ENCODE measurements at places on chromosomes 4 and X.
A peak's percentile ranks its signal among the peaks of the same experiment; 100 is the strongest.

DNA sequence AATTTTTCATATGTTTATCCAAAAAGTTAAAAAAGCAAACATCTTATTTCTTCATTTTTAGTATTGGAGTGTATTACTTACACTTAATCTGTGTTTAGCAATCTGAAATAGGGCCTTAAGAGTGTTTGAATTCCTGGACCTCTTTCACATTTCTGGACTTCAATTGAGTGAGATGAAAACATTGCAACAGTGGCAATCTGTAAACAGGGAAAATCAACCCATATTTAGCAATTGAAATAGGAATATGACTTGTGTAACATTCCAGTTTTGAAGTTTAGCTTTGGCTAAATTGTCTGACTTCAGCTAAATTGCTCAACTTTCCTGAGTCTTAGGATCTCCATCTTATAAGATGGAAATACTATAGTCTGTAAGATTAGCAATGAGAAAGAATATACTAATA is 34.6 kb upstream of the FHL1 start:
- no peak for DNase-seq

DNA sequence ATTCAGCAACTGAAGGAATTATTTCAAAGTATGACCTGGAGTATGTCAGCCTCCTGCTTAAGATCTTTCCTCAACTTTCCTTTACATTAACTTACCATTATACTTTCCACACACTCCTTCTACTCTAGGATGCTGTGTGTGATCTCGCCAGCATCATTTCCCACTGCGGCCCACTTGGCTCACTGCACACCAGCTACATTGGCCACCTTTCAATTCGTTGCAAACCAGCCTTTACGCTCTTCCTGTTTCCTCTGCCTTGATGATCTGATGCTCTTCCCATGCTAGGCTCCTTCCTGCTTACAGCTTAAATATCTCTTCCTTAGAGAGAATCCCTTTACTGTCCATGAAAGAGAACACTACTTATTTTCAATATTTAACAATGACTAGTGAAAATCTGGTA is 95.1 kb downstream of the GPM6A start:
- DNase-seq, result no peak

GRCh38 chrX:139738581-139738980 is 30.6 kb upstream of the MCF2 start:
- DNase-seq, result no peak

GRCh38 chrX:2913118-2913517 is 16.0 kb downstream of the ARSD start:
- no peak for DNase-seq

DNA sequence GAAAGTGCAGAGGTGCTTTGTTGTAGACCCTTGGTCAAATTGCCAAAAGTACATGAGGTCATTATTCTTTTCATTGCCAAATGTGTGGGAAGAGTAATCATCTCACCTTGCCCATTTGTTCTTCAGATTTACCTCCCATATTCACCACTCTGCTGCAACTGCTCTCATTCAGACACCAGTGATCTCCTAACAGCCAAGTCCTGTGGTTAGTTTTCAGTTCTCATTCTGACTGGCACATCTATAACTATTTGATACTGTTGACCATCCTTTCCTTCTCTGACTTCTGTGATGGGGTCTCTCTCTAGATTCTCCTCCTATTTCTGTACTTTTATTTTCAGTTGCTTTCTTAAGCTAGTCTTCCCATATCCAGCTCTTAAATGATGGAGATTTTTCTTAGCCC is 39.8 kb downstream of the GRIA3 start:
- DNase-seq, result no peak

DNA sequence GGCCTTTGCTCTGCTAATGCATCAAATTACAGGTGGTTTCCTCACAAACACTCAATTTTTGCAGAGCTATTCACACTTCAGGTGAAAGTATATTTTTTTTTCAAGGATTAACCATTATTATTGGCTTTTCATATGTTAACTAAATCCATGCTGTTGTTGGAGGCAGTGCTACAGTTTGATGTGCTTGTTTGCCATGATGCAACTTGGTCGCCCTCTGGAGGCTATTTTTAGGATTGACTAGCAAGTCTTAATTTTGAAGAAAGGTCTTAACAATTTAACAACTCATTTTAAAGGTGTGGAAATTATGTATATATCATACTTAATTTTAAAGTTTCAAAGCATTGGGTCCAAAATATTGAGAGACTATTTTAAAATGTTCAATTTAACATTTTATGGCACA is 168.8 kb upstream of the FAM47A start:
- DNase-seq, result peak; percentile 13

- peak; percentile 17 for DNase-seq
Measured at GRCh38 chrX:150504397-150505182, 63.8 kb upstream of the MTM1 start.

- no peak for DNase-seq
Measured at GRCh38 chr4:105113800-105114199, 32.9 kb upstream of the TET2 start.

DNA sequence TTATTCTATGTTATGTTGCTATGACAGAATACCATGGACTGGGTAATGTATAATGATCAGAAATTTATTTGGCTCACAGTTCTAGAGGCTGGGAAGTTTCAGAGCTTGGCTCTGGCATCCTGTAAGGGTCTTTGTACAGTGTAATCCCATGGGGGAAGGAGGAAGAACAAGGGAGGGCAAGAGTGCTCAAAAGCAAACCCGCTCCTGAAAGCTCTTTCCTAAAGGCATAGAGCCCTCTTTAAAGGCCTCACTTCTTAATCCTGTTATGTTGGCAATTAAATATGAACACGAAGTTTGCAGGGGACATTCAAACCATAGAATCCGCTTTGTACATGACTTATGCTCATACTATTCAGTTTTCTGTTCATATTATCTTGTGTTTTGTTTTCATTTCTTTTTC is 191.3 kb upstream of the CTSO start:
- no peak for DNase-seq

DNA sequence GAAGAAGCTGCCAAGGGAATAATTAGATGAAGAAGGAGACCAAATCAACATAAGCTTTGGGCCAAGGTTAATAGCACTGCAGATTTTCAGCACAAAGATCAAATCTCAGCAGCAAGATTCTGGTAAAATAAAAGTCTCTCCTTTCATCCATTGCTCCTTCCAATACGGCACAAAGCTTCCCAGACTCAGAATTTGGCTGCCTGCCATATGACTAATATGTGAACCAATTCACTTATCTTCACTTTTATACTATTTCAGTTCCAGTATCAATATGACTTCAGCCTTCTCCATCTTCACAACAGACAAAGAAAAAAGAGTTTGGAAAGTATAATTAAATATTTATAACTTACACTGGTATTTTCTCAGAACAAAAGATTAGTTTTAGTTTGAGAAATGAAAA is 978.3 kb upstream of the GRID2 start:
- DNase-seq, result no peak

DNA sequence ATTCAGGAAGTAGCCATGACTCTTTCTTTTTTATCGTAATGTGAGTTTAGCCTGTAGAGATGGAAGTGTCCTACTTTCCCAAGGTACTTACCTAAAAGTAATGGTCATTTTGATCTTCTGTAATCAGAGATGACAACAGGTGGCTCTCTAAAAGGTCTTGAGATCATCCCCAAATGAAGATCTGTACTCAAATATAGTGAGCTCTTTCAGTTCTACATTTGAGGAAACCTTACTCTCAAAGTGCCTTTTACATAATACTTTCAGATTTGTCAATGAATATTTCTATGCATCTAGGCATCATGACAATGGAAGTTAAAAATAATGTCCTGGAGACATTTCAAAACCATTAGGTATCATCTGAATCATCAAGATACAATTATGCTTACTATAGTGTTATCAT is 17.2 kb upstream of the MND1 start:
- DNase-seq, result no peak

DNA sequence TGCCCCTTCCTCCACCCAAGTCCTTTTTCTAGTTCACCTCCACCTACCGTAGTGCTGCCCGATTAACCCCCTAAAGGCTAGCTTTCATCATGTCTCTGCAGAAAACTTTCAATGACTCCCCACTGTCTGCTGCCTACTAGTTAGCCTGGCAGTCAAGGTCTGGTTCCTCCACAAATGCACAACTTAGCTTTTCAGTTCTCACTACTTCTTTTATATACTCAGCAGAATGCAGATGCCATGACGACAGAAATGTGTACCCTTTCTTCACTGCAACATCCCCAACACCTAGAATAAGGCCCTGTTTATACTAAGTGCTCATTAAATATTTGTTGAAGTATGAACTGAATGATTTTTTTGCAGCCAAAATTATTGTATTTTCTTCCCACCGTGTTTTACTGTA is 30.9 kb upstream of the RASGEF1B start:
- DNase-seq, result no peak

GRCh38 chr4:41155194-41155830 is 59.0 kb downstream of the APBB2 start:
- DNase-seq, result no peak

DNA sequence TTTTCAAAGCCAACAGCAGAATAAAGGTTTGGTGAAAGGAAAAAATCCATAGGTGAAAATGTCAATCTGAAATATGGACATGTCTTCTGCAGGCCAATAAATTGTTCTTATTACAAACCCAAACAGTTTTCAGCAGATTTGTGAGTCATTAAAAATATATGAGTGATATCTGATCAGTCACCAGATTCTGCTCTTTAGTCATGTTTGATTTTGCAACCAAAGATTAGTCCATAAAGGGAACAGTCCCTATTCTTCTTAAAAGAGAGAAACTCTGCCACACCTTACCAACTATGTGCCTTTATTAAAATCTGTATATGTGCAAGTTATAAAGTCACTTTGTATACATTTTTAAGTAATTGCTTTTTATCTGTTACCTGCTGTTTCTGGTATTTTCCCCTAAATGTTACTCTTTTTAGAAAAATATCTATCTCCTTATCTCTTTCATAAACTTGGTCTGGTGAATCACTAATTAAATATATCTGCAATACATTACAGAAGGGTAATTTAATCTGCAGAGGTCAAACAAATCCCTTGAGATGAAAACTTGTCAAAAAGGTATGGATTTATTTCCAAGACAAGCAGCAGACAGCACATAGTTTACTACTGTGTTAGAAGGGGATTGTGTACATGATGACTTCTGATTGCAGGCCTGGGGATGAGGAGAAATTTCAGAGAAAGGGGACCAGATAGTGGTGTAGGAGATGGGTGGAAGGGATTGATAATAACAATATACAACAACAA is 322.9 kb upstream of the NWD2 start:
- no peak for DNase-seq

DNA sequence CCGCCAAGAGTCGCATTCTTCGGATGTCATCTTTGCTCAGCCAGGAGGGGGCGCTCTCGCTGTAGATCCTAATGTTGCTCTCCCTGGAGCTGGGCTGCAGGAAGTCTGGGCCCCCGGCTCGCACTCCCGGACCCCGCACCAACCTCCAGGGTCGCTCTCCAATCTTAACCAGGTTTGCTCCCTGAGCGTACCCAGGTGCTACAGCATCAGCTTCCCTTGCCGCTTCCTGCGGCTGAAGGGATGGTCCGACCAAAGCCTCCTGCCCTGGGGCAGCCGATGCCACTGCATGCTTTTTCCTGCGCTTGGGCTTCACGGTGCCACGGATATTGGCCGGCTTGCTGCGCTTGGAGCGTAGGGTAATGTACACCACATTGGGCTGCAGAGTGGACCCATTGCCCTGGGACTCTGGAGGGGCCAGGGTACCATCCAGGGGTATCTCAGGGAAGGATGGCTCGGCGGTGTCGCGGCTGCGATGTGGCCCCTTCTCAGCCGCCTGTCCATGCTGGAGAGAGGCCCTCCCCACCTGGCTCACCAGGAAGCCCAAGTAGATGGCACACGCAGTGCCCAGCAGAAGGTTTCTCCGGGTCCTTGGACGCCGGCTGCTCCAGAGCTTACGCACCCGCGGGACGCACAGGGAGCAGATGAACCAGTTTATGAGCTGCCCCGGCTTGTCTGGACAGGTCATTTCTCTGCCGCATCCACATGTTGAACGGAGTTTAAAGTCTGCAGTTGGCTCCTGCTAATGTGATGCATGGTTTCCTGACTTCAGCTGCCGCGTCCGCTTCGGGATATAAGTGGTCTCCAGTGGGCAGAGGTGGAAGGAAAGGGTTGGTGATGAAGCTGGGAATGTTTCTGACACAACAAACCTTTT is 1.9 kb downstream of the GASK1B start:
- DNase-seq, result peak; percentile 11

DNA sequence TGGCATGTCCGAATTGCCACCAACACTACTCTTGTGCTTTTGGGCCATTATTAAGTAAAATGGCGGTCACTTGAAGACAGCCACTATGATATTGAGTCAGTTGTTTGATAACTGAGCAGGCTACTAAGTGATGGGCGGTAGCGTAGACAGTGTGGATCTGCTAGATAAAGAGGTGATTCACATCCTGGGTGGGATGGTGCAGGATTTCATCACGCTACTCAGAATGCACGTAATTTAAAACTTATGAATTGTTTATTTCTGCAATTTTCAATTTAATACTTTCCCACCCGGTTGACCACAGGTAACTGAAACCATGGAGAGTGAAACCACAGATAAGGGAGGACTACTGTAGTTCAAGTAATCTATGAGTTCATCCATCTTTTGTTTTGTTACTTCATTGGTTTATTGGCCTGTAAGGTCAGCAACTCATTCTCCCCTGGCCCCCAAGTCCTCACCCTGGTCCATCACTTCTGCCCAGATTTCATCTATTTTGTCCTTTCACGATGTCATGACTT is 2.9 kb downstream of the ARAF start:
- no peak for DNase-seq

DNA sequence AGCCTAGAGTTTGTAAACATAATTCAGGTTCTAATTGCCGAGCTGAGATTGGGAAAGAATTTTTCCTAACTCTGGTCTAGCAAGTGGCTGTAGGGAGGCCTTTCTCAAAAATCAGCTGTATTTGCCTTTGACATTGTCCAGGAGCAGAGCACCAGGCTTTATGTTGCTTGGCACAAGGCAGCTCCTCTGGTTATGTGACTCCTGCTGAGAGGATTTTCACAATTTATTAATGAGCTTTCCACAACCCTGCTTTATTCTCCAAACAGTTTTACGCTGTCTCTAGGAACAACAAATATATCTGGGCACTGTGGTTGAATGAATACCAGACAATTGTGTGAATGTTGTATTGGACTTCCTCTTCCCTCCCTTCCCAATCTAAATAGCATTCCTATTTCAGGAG is 14.9 kb downstream of the LSM6 start:
- DNase-seq, result no peak

DNA sequence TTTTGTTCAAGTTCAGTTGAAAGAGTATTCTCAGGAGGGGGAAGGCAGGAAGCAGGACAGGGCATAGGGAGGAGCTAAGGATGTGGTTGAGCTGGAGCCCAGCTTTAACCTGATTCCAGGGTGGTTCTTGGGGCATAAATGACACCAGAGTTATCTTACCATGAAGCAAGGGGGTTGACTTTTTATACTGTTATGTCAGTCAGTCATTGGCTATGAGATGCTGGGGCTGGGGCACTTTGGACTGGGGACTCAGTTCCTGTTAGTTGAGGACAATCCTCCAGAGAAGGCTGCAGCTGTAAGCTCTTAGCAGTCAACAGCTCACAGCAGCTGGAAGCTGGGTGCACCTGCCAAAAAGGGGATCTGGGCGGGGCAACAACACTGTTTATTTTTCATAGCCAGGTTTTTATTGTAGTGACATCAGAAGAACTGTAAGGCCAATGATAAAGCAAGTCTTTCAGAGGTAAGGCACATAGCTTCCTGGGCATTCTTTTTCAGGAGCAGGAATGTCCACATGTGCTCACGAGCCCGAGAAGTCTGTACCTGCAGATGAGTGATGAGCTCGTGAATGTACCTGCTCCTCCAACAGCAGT is 78.5 kb downstream of the MID1IP1 start:
- DNase-seq, result no peak

GRCh38 chrX:39802354-39802753 is 295.4 kb downstream of the BCOR start:
- no peak for DNase-seq

- DNase-seq, result peak; percentile 76
Measured at GRCh38 chr4:84582302-84582987, 482 bp upstream of the CDS1 start.
